Hepatic stellate cell (primary cell): ENCODE measurements at places on chromosomes 13 and 19.

DNA sequence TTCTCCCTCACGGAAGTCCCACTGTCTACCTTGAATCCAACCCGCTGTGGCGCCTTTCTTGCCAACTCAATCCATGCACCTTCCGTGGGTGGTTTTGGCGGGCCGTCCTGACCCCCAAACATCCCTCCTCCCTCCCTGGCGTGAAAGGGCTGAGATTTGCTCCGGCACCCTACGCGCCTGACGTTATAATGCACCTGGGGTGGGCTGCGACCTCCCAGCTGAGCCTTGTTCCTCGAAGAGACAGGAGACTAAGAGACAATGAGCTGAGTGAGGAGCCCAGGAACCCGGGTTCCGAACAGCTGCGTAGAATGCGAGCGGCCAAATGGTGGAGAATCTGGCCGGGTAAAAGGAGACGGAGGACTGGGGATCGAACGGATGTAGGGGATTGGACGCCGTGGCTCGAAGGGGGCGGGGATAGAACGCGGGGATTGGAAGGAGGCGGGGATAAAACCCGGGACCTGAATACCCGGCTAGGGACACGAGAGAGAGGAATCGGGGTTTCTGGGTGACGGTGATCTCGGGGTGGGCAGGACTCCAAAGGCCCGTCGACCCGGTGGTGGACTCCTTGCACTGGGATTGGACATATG is at the start of gene CPT1C:
Gene CPT1C, plus strand, starts transcription at position 461 of the 587 bp plus-strand sequence. CDS start 1,137 bp downstream, outside the sequence.
- peak; percentile 97 for DNase-seq

DNA sequence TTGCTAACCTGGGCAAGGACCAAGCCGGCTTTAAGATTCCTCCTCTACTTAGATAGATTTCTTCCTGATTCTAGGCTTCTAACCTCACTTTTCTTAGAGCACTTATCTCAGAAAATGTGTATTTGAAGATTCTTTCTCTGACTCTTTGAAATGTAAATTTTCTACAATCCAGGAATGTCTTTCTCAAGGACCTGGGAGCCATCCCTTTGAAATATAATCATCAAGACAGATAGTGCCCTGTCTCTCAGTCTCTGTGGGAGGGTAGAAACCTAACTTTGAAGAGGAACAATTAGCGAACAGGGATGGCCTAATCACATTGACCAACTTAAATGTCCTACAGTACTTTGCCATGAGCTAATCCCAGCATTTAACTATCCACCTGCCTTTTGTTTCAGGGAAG is 1646.0 kb downstream of the PCDH9 start:
- DNase-seq, result no peak

DNA sequence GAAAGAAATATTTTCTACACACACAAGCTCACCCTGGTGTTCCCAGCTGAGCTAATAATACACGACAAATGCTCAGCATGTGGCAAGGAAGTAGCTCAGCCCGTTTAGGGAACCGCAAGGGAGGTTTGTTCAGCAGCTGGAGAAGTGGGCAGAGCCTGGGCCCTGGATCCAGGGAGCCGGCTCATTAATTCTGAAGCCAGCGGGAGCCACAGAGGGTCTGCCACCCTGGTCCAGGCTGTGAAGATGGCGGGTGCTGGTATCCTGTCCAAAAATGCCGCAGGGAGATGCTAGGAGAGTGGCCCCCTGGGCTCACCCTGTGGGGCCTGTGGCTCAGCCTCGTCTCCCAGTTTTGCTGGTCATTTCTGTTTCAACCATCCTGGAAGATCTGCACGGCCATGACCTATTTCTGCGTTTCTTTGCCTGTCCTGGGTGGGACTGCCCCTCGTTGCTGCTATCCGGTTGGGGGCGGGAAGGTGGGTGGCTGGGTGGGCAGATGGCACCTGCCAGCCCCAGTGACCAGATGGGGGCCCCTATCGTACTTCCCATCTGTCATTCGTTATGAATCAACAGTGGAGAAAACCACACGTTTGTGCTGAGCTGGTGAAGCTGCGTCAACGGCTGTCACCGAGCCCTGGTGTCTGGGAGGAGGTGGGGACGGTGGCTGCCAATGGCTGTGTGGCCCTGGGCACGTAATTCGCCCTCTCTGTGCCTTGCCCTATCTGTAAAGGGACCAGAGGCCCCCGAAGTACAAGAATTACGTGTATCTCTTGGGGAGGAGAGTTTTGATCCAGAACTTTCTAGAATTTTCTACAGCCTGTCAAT is 2.7 kb upstream of the GNA15 start:
- DNase-seq, result no peak

- no peak for DNase-seq
These were observed 991.7 kb downstream of the DIAPH3 start for GRCh38 chr13:59172076-59172475.

- no peak for DNase-seq
These were observed 108.8 kb upstream of the FRY start for GRCh38 chr13:31922724-31923123.

DNA sequence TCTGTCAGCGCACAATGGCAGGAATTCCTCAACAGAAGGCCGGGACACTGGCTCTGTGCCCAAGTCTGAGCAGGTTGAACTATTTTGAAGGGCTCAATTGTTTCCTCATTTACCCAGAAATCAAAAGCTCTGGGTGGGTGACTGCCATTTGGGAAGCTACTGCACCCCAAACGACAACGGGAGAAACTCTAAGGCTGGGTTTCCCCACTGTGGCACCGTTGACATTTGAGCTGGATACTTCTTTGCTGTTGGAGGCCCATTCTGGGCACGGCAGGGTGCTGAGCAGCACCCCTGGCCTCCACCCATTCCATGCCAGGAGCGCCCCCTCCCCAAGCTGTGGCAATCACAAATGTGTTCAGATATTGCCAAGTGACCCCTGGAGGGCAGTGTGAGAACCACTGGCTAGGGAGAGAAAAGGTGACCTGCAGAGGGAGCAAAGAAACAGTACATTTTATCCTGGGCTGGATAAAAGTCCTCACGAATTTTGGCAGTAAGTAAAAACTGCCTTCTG is 62.5 kb downstream of the RFX2 start:
- peak; percentile 65 for DNase-seq

DNA sequence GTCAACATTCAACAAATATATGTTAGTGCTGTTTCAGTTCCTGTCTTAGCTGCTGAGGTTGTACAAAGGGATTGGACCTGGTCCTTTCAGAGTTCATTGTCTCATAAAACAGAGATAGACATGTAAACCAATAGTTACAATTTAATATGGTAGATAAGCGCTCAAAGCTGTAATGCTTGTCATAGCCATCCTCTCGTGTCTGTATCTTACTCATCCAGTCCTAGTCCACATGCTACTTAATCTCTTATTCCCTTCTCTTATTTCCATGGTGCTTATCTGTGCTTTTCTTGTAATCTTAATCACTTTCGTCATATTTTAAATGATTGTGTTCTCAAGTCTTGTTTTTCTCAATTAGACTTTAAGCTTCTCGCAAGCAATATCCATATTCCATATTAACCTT is 185.2 kb upstream of the OBI1 start:
- no peak for DNase-seq

GRCh38 chr13:26168835-26169234 is 53.3 kb downstream of the RNF6 start:
- DNase-seq, result no peak

DNA sequence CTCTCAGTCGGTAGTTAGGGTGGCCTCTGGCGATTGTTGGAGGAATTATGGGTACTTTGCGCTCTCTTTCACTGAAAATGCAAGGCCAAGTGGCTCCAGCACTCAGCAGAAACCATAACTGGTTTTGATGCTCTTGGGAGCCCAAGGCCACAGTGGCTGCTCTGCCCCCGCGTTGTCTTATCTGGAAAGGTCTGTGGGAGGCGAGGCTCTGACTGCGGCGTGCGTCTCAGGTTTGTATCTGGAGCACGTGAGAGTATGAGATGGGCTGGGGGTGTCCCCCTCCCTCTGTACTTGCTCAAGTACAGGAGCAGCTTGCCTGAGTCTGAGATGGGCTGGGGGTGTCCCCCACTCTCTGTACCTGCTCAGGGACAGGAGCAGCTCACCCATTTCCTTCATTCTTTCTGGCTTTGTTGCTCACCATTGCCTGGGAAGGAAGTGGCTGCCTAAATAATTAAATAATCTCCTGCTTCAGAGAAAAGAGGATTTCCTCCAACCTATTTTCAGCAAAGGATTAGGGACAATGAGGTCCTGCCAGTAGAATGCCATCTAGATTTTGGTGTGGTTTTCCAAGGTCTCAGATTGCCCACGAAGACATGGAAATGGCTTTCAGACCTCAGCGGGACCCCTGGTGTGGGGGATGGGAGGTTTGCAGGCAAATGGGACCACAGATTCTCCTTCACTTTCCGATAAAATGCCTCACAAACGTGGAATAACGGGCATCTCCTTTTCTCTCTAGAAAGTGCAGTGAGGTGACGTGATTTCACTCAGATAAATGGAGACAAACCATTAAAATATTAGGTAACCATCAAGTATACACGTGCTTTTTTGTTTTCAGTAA is 14.7 kb downstream of the ATP11A start:
- no peak for DNase-seq

GRCh38 chr13:110194451-110194850 is 112.5 kb downstream of the COL4A1 start:
- no peak for DNase-seq

GRCh38 chr19:57161985-57162539 is 5.2 kb downstream of the DUXA start:
- DNase-seq, result no peak

GRCh38 chr13:41880966-41881365 is 79.9 kb downstream of the VWA8 start:
- no peak for DNase-seq
